ENCODE measurements at places on chromosomes 11 and 22.
A peak's percentile ranks its signal among the peaks of the same experiment; 100 is the strongest.

DNA sequence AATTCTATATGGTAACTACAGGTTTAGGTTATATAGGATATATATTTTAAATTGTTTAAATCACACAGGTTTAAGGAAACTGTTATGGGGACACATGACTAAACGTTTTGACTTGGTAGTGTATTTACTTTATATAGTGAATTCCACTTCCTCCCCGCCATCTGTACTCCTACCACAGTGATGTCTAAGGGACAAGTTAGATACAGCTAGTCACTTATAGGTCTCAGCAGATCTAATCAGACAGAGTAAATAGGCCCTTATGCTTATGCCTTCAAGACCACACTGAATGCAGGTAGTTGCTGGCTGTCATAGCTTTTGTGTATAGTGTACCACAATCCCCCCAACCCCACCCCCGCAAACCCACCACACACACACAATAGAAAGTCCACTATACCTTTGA lies 8.2 kb downstream of the SESN3 start:
- no peak overlapping the region for H3K4me3 ChIP-seq
- H3K27ac ChIP-seq, result no peak overlapping the region
- no peaks in the 10 kb centered on the region for H3K27me3 ChIP-seq
- peaks cover 16% of the 10 kb centered on the region for H3K4me1 ChIP-seq

- H3K27ac ChIP-seq, result no peak overlapping the region
- peaks cover 55% of the 10 kb centered on the region for H3K4me1 ChIP-seq
- H3K36me3 ChIP-seq, result peaks cover 41% of the 10 kb centered on the region
- no peaks in the 10 kb centered on the region for H3K27me3 ChIP-seq
- no peak overlapping the region for H3K4me3 ChIP-seq
Observed at GRCh38 chr22:30239488-30240405, 6.8 kb downstream of the LIF start.

GRCh38 chr22:26199665-26200064 lies 30.4 kb downstream of the SEZ6L start:
- no peaks in the 10 kb centered on the region for H3K27me3 ChIP-seq
- no peaks in the 10 kb centered on the region for H3K36me3 ChIP-seq
- H3K27ac ChIP-seq, result no peak overlapping the region
- no peak overlapping the region for H3K4me3 ChIP-seq
- H3K4me1 ChIP-seq, result no peaks in the 10 kb centered on the region

DNA sequence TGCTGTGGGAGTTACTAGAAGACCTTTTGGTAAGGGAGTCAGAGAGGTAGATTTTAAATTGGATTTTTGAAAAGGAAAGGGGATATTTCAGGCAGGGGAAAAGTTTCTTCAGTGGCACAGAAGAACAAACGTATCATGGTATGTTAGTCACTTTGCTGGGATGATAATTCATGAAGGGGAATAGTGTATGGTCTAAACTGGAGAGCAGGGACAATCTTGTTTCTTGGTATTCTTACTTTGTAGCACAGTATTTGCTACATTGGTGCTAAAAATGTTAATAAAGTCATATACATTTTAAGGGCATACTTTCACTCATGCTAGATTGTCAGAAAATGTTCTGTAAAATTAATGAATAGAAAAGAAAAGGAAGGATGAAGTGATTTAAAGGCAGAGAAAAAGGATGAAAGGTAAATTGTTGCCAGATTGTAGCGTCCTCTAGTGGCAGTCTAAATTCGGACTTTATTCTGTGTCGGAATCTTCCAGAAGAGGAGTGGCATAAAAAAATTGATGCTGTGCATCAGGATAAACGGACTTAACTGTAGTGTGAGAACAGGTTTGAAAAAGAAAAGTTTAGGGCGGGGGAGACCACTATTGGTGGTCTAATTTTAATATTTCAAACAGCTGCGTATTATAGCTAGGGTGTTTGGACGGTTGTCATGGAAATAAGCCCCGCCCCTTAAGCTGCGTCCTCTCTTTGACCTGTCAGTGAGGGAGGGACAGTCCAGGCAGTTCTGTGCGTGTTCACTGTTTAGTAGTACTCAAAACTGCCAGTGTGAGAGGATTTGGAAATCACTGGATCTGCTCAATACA lies at the start of gene BCO2:
Gene BCO2, plus strand, starts transcription at position 724 of the 810 bp plus-strand sequence. CDS start 90 bp downstream, outside the sequence.
- peak within 1 kb of the TSS; percentile 52 for H3K4me3 ChIP-seq
- peak; percentile 41 for DNase-seq
- peaks cover 10% of the 10 kb centered on the region for H3K4me1 ChIP-seq
- H3K36me3 ChIP-seq, result no peaks in the 10 kb centered on the region
- no peak within 1 kb of the TSS for H3K27ac ChIP-seq
- H3K27me3 ChIP-seq, result peaks cover 26% of the 10 kb centered on the region

- no peaks in the 10 kb centered on the region for H3K36me3 ChIP-seq
- H3K4me3 ChIP-seq, result no peak overlapping the region
- no peak overlapping the region for H3K27ac ChIP-seq
- no peaks in the 10 kb centered on the region for H3K4me1 ChIP-seq
- H3K27me3 ChIP-seq, result no peaks in the 10 kb centered on the region
- DNase-seq, result no peak
Observed at GRCh38 chr22:27253108-27253902, 548.3 kb downstream of the MN1 start.

DNA sequence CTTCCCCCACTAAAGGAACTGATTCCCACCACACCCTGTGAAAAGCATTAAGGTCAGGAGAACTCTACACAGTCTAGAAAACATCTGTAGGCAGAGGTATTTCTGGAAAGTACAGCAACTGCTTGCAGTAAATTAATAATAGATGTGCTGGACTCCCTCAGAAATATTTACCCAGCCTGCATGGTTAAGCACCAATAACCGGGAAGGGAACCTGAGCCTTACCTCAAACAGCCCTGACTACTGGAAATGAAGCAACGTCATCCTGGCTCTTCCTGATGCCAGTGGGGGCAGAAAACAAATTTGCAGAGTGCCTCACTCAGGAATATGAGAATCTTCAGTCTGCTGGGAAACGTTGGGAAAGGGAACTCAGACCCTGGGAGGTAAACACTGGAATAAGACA lies 318.1 kb downstream of the TENM4 start:
- H3K4me3 ChIP-seq, result no peak overlapping the region
- H3K27me3 ChIP-seq, result no peaks in the 10 kb centered on the region
- no peaks in the 10 kb centered on the region for H3K4me1 ChIP-seq
- no peak overlapping the region for H3K27ac ChIP-seq
- DNase-seq, result no peak
